Activated CD4-positive, alpha-beta T cell treated with anti-CD3 and anti-CD28 coated beads for 24 hours (primary cell): ENCODE measurements at places on chromosomes 2 and 18.

DNA sequence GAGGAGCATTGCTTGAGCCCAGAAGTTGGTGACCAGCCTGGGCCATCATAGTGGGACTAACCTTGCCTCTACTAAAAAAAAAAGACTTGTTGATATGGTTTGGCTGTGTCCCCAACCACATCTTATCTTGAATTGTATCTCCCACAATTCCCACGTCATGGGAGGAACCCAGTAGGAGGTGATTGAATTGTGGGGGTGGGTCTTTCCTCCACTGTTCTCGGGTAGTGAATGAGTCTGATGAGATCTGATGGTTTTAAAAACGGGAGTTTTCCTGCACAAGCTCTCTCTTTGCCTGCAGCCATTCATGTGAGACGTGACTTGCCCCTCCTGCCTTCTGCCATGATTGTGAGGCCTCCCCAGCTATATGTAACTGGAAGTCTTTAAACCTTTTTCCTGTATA, 47.0 kb downstream of the PROC start:
- no peak for DNase-seq

- DNase-seq: peak; percentile 78
Measured at GRCh38 chr2:24084386-24085199, at the start of gene TP53I3. TSS of gene TP53I3 (minus strand) at chr2:24084834. CDS start at chr2:24084326, 508 bp downstream.

- DNase-seq: no peak
Measured at GRCh38 chr18:14912967-14913366, 165.0 kb downstream of the ANKRD30B start.

DNA sequence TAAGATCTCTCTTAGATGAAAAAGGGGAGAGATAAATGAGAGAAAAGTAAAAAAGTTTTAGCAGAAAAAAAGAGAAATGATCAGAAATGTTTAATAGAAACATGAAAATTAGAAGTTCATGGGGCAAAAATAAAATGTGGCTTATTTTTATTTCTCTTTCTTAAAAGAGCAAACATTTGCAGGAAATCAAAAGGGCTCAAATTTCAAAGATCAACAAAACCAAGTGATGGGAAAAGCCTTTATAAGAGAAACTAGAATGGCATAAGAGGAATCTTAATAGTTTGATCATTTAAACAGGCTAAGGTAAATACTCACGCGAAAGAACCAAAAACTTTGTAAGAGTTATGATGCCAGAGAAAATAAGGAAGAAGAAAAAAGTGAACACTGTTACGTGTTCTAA, 23.3 kb upstream of the DAW1 start:
- no peak for DNase-seq

- DNase-seq: no peak
Measured at GRCh38 chr2:64795024-64795592, 141.4 kb upstream of the SERTAD2 start.

- DNase-seq: no peak
Measured at GRCh38 chr2:156116113-156116512, 216.4 kb downstream of the NR4A2 start.

- DNase-seq: no peak
Measured at GRCh38 chr2:70715071-70715985, 52.7 kb downstream of the ADD2 start.

- no peak for DNase-seq
Measured at GRCh38 chr2:17576802-17577201, 36.3 kb downstream of the VSNL1 start.

GRCh38 chr2:192145496-192145895, 49.2 kb downstream of the TMEFF2 start:
- no peak for DNase-seq

DNA sequence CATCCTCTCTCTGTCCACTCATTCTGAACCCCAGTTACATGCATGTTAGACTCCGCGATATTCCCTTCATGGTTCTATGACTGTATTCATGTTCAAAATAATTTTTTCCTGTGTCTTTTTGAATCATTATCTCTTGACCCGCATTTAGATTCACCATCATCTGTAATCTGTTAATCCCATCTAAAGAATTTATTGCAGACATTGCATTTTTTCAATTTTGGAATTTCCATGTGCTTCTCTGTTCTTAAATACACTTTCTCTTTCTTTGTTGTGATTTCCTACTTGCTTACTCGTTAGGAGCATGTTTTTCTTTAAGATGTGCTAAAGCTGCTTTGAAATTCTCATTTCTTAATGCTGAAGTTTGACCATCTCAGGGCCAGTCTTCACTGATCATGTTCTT, 122.2 kb downstream of the ATP9B start:
- DNase-seq: no peak

DNA sequence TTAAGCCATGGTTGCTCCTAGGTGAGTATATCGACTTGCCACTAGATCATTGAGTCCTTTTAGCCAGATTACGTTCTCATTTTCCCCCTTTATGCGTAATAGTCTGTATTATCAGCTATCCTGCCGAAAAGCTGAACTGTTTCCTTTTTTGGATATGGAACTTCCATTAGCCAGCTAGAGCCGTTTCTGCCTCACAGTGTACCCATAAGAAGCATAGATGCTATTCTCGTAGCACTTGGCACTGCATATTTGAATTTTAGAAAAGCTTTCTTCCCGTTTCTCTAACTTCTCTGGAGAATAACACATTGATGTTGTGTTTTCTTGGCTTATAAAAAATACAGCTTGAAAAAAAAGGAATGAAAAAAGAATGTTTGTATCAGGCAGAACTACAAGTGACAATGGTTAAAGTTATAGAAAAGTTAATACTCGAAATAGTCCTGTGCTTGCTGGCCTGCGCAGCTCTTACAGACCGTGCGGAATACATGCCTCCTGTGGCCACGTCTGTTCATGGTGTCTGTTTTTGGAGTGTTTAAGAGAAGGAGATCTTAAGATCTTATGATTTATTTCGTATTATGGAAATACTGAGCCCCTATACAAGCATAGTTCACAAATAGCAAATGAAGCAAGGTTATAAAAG, 710 bp downstream of the DUSP19 start:
- no peak for DNase-seq

GRCh38 chr2:205776139-205776538, 93.8 kb downstream of the NRP2 start:
- peak; percentile 32 for DNase-seq

GRCh38 chr2:42041377-42042127, 6.3 kb upstream of the PKDCC start:
- no peak for DNase-seq

- peak; percentile 56 for DNase-seq
Measured at GRCh38 chr2:26942543-26943295, 27.7 kb upstream of the MAPRE3 start.
